Uterus (tissue), 4 donors: ENCODE measurements at places on chromosomes 7 and 10.

DNA sequence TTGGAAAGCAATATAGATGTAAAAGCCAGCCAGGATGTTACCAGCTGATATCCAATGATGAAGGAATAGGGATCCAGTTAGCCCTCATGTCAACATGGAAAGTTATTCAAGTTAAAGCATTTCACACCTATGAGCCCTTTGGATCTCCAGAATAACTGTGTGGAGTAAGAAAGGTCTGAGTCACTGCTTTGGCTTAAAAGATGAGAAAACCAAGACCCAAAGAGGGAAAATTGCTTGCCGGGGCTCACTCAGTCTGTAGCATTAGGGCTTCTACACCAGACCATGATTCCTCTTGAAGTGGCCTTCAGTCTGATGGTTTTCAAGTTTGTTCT lies 12.6 kb downstream of the LSM5 start:
- no peak for DNase-seq

- DNase-seq, result no peak
These were observed 745.8 kb upstream of the LRRTM3 start for GRCh38 chr10:66180021-66180420.

DNA sequence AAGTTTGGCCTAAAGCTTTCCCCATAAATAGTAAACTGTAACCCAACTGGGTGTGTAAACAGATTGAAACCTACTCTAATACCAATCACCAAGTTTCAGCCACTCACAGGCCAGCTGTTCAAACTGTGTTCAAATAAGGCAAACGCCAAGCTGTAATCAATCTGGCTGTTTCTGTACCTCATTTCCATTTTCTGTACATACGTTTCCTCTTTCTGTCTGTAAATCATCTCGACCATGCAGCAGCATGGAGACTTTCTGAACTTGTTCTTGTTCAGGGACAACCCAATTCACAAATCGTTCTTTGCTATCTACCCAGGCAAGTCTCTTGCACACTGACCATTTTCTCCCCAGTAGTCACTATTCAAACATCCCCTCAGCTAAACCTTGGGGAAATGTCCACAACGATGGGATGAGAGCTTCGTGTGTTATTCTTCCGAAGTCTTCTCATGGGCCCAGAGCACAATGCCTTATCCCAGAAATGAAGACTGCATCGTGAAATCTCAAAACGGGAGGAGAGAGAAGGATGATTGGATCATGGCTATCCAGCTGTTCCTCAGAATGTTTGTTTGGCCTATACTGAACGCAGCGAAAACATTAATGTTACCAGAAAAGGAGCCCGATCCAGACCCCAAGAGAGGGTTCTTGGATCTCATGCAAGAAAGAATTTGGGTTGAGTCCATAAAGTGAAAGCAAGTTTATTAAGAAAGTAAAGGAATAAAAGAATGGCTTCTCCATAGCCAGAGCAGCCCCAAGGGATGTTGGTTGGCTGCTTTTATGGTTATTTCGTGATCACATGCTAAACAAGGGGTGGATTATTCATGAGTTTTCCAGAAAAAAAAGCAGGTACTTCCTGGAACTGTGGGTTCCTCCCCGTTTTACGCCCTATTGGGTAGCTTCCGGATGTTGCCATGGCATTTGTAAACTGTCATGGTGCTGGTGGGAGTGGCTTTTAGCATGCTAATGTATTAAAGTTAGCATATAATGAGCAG lies 86.2 kb downstream of the SLC16A9 start:
- DNase-seq, result no peak

DNA sequence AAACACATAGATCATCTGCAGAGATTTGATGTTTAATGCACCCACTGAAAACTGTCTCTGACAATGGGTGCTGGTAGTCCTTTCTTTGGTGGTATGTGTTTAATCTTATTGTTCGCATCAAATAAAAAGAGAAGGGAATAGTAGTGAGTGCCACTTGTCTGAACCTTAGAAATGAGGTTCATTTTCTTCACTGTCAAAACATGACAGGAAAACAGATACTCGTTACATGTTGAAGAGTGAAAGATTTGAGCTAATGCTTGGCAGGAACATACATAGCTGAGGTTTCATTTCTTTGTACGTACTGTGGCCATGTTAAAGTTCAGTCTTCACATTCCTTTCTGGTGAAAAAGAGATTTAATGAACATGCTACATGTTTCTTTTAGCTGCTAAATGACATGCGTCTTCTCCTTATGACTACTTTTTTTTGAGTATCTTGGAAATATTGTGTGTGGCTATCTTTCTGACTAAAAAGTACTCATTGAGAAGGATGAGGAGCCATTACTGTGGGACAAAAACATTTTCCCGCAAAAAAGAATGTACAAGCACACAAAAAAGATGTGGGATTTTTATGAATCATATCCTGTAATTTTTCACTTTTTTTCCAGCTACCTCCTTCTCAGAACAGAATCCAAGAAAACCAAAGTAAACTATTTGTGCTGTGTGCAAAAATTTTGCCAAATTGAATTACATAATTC lies 108.0 kb downstream of the TWIST1 start:
- DNase-seq, result no peak

GRCh38 chr10:119439922-119440321 lies 102.6 kb downstream of the RGS10 start:
- DNase-seq, result no peak

DNA sequence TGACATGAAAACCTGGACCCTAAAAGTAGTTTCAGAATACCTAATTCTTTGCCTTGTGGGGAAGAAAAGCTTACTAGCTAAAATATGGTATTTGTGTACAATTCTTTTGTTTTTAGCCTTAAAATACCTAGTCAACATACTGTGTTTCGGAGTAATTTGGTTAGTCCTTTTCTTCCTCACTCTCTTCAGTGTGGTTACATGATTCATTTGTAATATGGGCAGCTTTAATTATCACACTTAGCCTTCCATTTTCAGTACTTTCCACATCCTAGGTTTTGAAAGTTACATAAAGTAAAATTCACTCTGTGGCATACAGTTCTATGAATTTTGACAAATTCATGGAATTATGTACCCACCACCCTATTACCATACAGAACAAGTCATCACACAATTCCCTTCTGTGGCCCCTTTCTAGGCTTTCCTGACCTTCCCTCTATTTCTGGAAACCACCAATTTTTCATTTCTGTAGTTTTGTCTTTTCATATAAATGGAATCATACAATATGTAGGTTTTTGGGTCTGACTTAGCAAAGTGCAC lies 96.2 kb downstream of the EMX2 start:
- DNase-seq, result no peak

DNA sequence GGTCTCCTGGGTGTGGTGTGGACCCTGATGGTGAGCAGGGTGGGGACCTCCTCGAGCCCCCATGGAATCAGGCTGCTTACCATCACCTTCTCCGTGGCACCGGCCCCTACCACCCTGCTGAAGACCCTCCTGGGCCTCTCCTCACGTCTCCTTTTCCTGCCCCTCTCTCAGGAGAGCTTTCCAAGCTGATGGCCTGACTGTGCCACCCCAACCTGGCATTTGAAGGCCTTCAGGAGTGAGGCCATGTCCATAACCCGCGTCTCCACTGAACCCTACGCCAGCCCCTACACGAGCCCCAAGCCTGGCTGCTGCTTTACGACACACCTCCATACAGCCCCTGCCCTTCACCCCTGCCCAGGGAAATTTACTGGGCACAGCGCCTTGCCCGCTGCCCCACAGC lies 55.4 kb downstream of the ZRANB1 start:
- DNase-seq, result peak; percentile 14

DNA sequence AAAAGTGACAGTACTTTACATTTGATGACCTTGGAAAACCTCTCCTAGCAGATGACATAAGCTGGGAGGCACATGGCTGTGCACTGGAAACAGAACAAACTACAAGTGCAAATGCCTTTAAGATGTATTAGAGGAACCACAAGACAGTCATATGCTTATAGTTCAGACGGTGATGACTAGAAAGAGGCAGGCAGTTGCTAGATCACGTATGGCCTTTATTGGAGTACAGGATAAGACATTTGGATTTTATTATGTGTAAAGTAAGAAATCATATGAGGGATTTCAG lies 290.0 kb downstream of the SORCS1 start:
- no peak for DNase-seq

- no peak for DNase-seq
These were observed 13.3 kb upstream of the PDCD4 start for GRCh38 chr10:110858297-110858934.

DNA sequence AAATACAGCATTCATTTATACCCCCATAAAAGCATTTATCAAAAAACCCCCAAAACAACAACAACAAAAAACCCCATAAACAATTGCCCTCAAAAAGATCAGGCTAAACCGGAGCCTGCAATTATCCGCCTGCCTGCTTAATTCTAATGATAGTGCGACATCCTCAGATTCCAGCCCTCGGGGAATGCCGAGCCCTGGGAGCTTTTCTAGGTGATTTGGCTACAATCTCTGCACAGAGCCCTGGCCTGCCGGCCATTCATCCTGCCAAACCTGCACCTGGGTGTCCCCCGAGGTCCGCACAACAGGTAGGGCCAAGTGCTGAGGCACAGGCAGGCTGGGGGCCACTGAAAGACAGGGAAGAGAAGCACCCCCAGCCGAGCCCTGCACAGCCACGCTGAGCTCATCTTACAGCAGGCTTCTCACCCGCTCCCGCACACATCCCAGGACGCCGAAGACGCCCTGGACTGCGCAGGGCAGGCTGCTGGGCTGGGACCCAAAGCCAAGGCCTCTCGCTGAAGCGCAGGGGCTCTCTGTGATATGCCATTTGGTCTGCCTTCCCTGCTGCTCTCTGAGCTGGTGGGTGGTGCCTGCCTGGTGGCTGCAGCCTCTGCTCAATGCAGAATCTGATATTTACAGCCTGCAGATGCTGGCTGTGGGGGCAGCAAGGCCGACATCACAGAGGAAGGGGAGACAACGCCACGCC lies 57.5 kb downstream of the CAMK2B start:
- no peak for DNase-seq

- DNase-seq, result no peak
These were observed at the start of gene MNX1 for GRCh38 chr7:157010588-157011332. Gene MNX1, minus strand, starts transcription at chr7:157010663. Its CDS starts 313 bp downstream, at chr7:157010350.

- DNase-seq, result no peak
These were observed 1360.6 kb upstream of the LRRTM3 start for GRCh38 chr10:65565246-65565645.

DNA sequence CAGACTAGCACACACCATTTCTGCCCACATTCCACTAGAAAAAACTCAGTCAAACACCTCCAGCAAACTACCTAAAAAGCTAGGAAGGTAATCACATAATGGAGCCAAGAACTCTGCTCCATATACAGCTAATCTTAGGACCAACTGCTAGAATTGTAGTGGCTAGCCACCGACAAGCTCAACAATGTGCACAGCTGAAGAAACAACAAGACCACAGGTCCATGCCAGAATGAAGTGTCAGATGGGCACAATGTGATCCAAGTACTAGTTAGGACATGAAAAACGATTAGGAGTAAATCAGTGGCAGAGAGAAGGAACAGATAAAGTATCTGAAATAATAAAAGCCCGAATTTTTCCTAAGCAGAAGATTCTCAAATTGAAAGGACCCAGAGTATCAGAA lies 38.6 kb downstream of the TMEM106B start:
- no peak for DNase-seq

DNA sequence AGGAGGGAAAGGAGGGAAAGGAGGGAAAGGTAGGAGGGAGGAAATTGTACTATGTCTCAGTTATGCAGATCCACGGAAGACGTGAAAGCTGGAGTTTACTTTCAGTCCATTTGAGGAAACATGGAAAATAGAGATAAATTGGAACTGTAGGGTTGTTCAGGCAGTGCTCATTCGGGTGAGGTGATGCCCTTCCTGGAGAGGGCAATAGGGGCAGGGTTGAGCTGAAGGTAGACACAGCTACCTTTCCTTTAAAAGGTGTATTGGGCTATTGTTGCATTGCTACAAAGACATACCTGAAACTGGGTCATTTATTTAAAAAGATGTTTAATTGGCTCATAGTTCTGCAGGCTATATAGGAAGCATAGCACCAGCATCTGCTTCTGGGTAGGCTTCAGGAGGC lies 116.9 kb upstream of the PLXDC2 start:
- DNase-seq, result no peak

GRCh38 chr7:127485482-127485881 lies 93.0 kb upstream of the ZNF800 start:
- no peak for DNase-seq

- no peak for DNase-seq
These were observed 7.1 kb upstream of the SEMA3E start for GRCh38 chr7:83655951-83656556.

- DNase-seq, result peak; percentile 82
These were observed 25.1 kb upstream of the DDIT4 start for GRCh38 chr10:72248468-72249151.

DNA sequence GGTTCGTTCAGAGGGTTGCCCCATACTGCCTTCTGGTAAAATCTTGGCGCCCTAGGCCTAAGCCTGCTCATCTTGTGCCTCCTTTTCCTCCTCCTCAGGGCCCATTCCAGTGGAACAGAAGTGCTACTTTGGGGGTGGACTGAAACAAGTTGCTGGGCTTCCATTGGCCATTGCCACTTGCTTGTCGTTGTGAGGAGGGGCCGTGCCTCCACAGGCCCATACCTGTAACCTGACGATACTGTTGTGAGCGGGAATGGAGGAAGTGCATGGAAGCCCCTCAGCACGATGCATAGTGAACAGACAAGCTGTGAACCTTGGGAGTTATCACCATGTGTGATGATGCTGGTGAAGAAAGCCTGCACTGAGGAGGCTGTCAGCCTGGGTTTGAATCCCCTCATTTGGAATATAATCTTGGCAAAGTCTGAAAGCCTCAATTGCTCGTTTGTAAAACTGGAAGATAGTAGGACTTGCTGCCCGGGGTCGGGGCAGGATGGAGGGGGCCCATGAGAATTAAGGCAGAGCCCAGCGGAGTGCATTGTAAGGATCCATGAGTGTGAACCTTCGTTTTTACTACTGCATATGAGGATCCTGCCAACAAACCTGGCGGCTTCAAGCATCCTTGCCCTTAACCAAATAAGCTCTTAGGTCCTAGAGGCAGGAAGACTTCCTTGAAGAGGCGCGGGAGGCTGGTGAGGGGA lies 671 bp upstream of the PAPSS2 start:
- no peak for DNase-seq

GRCh38 chr7:158015403-158016179 lies 572.0 kb downstream of the PTPRN2 start:
- no peak for DNase-seq

DNA sequence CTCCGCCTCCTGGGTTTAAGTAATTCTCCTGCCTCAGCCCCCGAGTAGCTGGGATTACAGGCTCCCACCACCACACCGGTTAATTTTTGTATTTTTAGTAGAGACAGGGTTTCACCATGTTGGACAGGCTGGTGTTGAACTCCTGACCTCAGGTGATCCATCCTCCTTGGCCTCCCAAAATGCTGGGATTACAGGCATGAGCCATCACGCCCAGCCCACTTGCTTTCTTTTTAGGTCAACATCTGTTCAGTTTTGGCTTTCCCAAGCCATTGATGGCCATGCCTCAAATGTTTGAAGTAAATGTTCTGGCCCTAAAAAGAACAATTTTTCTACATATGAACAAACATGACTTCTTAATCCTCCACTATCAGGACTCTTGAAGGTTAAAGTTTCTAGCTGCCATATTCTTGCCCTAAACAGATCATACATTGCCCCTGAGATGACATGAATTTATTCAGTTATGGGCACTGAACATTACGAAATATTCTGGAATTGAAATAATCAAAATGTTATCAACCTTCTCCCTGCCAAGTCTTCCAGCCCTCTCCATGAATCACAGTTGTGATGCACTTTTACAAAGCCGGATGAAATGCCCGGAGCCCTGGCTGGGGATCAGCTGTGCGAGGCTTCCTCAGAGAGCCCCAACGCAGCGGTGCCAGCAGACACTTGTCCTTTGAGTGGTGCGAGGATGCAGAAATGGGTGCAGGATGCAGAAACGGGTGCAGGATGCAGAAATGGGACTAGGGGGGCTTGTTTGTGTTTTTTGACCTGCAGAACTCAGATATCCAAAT lies 2.9 kb downstream of the MRLN start:
- DNase-seq, result no peak

GRCh38 chr10:52783726-52784125 lies 11.1 kb upstream of the MBL2 start:
- DNase-seq, result no peak
